ENCODE measurements at places on chromosomes 5 and 9.

GRCh38 chr5:135693371-135693955, 114.7 kb upstream of the CXCL14 start:
- DNase-seq = no peak

DNA sequence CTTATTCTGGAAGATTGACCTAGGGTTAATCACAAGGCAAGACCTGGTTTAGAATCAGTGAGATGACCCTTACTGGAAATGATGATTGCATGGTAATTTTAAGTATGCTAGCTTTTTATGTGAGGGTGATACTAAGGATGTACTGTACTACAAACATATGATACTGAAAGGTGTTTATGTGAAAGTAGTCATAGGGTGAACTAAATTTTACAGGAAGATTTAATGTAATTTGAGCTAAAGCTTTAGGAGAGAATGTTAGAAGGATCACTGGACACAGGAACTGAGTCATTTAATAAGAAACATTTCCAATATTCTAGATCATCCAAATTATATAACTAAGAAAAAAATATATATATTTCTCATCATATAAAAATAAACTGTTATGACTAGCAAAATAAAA, 197.2 kb downstream of the COX7C start:
- DNase-seq = no peak

DNA sequence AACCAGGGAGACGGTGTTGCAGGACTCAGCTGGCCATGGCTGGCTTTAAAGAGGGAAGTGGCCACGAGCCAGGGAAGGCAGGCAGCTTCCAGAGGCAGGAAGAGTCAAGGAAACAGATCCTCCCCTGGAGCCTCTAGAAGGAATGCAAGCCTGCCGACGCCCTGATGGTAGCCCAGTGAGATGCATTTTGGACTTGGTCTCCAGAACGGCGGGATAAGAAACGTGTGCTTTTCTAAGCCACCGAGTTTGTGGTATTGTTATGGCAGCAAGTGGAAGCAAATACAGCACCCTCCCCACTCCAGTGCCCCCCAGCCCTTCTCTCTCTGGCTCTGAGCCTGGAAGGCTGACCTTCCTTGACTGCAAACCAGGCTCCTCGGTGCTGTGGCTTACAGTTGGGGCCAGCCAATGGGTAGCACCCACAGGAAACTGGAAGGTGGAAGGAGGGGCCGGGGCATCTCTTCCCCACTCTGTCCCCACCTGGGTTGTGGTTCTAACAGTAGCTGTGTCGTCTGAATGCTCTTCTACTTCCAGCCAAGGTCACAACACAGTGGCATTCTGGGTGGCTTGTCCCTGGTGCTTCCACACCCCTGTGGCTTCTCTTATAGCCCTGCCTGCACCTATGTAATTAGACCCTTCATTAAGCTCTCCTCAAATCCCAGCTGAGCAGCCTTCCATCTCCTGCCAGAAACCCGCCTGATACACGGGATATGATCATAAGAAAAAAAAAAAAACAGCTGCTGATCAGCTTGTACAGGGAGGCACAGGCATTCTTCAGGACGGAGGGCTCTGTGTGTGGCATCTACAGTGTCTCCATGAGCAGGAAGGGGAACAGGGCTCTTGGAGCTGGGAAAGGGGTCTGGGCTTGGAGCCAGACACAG, 29.9 kb upstream of the UNC5A start:
- DNase-seq = no peak

DNA sequence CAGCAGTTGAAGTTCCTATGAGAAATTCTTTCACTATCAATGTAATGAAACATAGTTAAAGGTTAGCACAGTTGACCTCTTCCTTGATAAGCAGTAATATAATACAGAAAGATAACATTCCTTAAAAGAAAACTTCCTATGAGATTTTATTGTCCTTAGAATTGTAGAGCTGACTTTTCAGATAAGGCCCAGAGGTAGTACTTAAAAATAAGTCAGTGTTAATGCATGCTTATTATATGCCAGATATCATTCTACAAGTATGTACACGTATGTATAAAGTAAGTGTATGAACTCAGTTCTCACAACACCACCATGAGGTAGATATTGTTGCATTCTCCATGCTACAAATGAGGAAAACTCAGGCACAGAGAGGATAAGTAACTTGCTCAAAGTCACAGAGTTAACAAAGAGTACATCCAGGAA, 15.3 kb downstream of the AP3S1 start:
- DNase-seq = no peak

- DNase-seq = no peak
Measured at GRCh38 chr5:76610196-76610595, 13.0 kb downstream of the F2RL2 start.

GRCh38 chr5:139394123-139394653, 716 bp downstream of the PROB1 start:
- DNase-seq = no peak

DNA sequence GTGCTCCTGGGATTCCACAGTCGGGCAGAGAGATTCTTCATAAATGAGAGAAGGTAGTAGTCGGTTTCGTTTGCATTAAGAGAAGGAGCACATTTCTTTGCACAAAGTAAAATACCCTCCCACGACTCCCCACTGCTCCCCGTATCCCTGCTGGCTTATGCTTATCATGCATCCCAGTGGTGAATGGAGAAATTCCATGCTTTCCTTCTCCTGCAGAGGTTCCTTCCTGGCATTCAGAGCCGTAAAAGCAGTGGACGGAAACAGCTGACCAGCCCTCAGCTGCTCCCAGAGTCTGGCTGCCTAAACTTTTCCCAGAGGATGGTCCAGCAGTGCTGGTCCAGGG, 93.1 kb downstream of the C9orf152 start:
- no peak for DNase-seq

- no peak for DNase-seq
Measured at GRCh38 chr9:75593920-75594319, 296.6 kb upstream of the PCSK5 start.

GRCh38 chr5:94499806-94500205, 118.6 kb downstream of the KIAA0825 start:
- DNase-seq = no peak

DNA sequence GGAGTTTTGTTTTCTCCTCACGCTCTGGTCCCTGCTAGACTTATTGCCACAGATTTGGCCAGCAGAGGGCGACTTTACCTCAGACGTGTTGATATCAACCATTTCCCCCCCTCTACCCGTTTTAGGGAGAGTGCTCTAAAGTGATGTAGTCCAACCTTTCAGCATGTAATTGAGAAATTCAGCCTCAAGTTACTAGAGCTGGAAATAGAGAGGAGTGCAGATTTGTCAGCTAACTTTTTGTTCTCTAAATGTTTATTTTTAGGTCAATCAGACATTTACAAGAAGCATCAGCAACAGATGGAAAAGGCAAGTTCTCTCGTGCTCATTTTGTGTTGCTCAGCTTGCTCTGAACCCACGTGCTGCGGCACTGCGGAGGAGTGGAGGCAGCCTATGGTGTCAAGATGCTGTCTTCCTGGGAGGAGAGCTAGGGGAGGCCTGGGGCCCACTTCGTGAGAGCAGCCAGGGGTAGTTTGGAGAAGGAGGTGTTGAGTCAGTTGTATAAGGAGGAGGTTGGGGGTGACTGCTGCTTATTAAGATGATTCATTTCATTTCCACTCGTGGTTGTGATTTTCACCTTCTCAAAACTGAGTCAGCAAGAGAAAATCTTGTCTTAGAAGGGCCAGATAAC, 53.6 kb downstream of the GPR107 start:
- peak; percentile 55 for DNase-seq

GRCh38 chr5:95995962-95996489, 34.4 kb upstream of the ELL2 start:
- DNase-seq = no peak

GRCh38 chr9:132982458-132982857, 4.0 kb downstream of the GFI1B start:
- no peak for DNase-seq

GRCh38 chr9:93252116-93252780, 68.3 kb downstream of the WNK2 start:
- DNase-seq = no peak

DNA sequence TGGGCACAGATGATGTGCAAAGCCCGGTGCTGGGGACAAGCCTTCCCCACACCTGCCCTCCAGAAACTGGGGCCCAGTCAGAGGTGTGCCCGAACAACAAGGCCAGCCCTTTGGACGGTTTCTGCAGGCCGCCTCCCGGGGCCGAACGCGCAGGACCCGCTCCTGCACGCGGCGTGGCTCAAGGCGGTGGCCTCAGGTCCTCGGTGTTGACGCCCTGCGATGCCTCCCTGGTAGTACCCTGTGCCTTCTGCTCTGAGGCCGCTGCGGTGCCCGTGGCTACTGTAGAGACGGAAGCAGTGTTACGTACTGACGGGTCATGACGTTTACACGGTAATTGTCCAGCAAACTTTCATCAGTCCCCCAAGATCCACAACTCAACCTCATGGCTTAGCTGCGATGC, 33.5 kb upstream of the FANCC start:
- DNase-seq = no peak

DNA sequence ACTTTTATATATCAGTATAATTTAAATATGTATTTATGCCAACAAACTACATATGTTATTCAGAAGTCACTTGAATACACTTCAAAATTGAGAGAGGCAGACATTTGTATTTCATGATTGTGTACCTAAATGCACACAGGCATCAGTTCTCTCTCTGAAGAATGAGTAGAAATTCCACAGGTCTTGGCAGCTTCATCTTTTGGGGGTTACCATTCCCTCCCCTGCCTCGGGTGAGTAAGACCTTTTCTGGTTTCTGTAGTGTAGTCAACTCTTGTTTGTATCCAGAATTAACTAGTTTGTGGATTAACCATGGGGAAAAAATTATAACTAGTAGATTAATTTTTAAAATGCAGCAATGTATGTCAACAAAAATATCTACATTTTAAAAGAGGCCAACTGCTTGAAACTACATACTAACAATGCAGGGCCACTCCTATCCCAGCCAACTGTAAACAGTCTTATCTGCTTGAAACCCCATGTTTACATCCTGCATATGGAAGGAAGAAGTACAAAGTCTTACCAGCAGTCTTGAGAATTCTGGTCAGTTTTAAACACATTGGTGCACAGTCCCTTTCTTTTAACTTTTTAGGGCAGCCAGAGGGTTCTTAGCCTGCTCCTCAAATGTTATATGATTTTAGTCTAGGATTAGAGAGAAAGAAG, 339.6 kb upstream of the KIF2A start:
- DNase-seq = no peak

- DNase-seq = no peak
Measured at GRCh38 chr9:69370430-69370829, 45.4 kb downstream of the ENTREP1 start.

- DNase-seq = no peak
Measured at GRCh38 chr9:99101812-99102211, 3.1 kb upstream of the TGFBR1 start.

DNA sequence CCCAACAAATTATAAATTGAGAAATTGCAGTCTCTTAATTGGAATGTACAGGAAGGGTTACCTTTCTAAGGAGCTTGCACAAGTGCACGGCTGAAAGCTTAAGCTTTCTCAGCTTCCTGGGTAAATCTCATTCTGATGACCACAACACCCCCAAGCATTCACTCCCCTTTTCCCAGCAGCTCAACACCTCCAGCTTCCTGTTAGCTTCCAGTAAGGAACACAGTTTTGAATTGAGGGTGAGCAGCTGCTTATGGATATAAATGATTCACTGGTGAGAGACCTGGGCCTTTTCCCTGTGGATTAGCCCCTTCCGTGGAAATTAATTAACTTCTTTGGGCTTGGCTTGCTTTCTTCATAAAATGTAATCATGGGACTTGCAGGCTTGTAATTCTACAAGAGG, 101.2 kb downstream of the SLC28A3 start:
- no peak for DNase-seq

DNA sequence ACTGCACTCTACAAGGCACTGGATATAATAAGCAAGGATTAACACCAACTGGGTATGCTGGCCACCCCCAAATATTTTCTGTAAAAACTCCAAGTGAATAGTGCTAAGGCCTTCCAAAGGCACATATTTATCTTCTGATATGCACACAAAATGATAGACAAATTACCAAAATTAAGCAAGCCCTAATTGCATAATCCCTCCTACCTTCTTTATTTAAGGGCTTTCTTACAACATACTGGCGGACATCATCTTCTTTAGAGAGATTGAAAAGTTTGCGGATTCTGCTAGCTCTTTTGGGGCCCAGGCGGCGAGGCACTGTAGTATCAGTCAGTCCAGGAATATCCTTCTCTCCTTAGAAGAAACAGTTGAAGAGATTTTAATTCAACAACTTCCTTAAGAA, 1.9 kb downstream of the RPS6 start:
- no peak for DNase-seq

- DNase-seq = no peak
Measured at GRCh38 chr5:117144086-117144485, 569.5 kb upstream of the SEMA6A start.

DNA sequence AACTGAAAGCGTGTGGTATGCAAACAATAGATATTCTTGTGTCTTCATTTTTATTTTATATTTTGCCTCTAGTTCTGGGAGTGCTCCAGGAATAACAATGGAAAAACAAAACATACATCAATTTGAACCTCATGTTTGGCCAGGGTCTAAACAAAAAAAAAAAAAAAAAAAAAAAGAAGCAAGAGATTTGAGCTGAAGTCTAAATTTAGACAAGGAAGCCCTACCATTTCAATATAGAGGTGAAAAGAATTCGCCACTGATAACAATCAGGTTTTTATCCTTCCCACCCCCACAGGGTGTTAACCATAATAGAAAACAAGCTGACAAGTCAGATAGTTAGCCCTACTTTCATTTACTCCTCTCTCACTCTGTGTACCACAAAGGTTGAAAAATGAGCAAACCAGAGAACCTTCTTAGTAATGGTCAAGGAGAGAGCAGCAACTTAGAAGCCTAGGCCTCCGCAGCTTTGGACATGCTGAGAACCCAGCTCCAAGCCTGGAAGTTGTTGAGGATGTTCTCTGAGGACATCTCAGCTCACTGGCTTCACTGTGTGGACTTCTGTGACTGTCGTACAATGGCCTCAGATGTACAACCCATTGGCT, 118.2 kb upstream of the HMHB1 start:
- DNase-seq = no peak

DNA sequence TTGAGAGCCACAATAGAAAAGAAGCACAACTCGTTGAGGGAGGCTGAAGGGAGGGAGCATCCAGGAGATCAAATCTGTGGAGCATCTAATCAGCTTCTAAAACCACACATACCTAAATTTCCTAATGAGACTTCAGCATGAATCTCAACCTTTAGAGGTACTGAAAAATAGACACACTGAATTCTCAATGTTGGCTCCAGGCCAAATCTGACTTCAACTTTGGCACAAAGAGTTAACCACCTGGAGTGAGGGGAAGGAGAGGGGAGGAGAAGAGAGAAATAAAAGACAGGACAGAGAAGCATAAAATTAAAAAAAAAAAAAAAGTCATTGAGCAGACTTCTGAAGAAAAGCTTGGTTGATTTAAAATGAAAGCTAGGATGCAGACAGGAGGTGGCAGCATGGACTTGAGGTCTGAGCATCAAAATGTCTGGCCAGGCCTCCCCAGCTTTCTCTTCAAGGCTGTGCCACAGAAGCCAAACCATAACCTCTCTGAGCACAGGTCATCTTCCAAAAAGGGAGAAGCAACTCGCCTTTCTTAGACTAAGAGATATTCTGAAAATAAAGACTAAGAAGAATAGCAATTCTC, 205.6 kb downstream of the DENND1A start:
- DNase-seq = no peak

GRCh38 chr5:157308836-157309465, 43.0 kb downstream of the CYFIP2 start:
- no peak for DNase-seq

GRCh38 chr5:81830596-81830995, 79.7 kb upstream of the SSBP2 start:
- DNase-seq = no peak
